ENCODE measurements at places on chromosomes 5 and 9.

- no peak for DNase-seq
These were observed 56.4 kb downstream of the ALDH7A1 start for GRCh38 chr5:126538579-126538978.

- DNase-seq: no peak
These were observed 4.5 kb downstream of the THBS4 start for GRCh38 chr5:80039650-80040049.

- DNase-seq: no peak
These were observed 71.8 kb upstream of the SMIM15 start for GRCh38 chr5:61234019-61234418.

GRCh38 chr9:105359892-105360291 lies 87.9 kb upstream of the FSD1L start:
- no peak for DNase-seq

GRCh38 chr9:132551556-132551955 lies 30.9 kb upstream of the BARHL1 start:
- no peak for DNase-seq

DNA sequence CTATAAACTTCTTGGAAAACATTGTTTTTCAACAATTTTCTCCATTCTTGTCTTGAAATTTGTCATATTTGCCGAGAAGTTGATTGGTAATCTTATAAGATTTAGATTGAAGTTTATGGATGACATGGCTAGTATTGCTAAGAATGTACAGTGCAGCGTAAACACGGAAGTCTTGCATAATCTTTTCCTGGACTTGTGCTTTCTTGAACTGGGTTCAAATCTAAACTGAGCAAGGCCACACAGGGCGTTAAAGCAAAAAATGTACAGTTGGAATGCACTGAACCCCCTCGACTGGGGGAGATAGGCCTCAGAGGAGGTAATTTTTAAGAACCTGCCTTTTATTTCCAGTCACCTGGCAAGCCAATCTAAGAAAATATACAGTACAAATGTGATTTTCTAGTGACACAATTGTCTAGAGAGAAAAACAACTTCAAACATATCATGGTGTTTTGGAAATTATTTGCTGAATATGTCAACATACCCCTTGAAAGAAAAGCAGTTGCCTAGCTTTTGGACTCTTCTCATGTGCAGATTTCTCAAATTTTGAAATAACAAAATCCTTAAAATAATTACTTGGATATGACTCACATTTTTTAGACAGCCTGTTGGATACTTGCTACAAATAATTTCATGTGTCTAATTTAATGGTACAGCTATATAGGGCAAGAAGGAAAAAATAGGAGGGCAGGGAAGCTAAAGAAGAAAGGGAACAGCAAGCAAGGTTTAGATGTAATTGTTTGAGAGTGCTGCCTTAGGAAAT lies 18.5 kb upstream of the GAS1 start:
- DNase-seq: no peak

- DNase-seq: no peak
These were observed 60.5 kb downstream of the BASP1 start for GRCh38 chr5:17277907-17278306.

GRCh38 chr5:169229342-169229892 lies 71.5 kb downstream of the SLIT3 start:
- DNase-seq: no peak

- DNase-seq: no peak
These were observed at the start of gene ERAP2 for GRCh38 chr5:96876292-96876850. Gene ERAP2, plus strand, starts transcription at chr5:96876500. Its CDS starts 3,186 bp downstream, at chr5:96879686.

- no peak for DNase-seq
These were observed 997.1 kb upstream of the ARRDC3 start for GRCh38 chr5:92380069-92380770.

- no peak for DNase-seq
These were observed 6.0 kb downstream of the UBQLN1 start for GRCh38 chr9:83701769-83702168.

GRCh38 chr5:36393656-36394428 lies 92.1 kb upstream of the RANBP3L start:
- no peak for DNase-seq
